ENCODE measurements at places on chromosomes 5 and 9.

DNA sequence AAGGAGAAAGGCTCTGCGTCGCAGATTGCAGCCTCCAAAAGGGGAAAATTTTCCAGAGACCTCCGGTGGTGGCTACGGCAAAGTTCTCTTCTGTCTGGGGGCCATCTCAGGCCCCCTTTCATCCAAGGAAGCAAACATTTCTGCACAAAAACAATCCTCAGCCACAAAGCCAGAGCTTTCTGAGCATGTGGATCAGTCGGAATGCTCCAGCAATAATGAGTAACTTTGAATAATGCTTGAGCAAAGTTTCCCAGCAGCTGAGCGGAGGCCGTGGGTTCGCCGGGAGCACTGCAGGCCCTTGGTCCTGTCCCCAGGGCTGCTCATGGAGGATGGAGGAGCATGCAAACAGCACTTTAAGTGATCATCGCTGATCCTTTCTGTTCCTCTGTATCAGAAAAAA, 60.2 kb upstream of the UNC5A start:
- no peak for DNase-seq

DNA sequence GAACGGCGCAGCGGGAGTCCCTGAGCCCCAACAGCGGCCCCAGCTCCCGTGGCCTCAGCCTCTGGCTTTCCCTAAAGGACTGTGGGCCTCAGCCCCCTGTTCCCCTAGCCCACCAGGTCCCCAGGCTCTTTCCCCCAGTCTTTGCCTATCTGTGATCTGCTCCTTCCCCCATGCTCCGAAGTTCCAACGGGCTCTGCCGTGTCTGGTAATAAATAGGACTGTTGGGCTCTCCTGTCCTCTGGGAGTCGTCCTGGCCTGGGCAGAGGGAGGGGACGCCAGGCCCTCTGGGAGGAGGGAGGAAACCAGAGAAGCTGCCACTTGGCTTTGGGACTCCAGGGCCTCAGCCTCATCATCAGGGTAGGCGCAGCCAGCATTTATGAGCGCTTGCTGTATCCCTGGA, 28.1 kb downstream of the ADGRD2 start:
- no peak for DNase-seq

DNA sequence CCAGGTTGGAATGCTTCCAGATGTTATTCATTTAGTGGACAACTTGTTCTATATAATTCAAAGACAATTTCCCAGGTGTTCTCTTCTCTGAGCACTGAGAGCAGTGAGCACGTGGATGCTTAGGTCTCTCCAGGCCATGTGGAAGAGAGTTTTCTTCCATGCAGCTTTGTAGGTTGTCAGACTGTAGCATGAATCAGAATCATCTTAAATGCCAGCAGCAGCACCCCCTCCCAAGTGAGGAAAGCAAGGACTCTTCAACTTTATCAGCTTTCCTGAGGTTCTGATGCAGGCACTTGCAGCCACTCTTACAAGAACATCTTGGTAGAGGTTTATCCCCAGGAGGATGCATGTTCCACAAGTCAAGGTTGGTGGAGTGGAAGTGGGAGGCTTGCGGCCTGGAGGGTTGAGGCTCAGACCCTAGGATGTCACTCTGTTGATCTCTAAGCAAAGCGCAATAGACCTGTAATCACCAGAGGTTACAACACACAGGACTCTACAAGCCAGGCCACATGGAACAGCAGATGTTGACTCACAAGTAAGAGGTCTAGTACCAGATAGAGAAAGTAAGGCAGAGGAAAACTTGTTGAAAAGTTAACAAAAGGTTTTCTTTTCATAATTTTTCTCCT, 47.7 kb downstream of the UGCG start:
- no peak for DNase-seq

GRCh38 chr5:137218896-137219295, 280.2 kb downstream of the SPOCK1 start:
- DNase-seq: no peak

- DNase-seq: no peak
These were observed 72.3 kb downstream of the LMNB1 start for GRCh38 chr5:126849101-126849678.

- DNase-seq: no peak
These were observed 316.5 kb downstream of the KCTD16 start for GRCh38 chr5:144487207-144487606.

DNA sequence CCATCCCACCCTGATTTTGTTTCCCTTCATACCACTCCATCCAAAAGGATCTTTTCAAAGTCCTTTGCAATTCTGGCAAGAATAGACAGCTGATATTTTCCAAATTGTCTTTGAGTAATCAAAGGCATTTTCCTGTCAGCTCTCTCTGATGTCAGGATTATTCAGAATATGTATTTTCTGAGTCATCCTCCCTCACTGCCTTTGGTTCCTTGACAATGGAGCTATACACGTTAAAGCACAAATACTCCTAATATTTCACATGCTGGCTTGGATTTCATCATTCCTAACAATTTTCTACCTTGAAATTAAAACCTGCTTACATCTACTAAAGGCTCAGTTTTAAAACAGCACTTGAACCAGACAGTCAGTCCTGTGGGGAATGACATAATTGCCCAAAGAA, 379.4 kb downstream of the GADD45G start:
- no peak for DNase-seq

GRCh38 chr9:34331196-34331595, 1.8 kb downstream of the NUDT2 start:
- DNase-seq: no peak

DNA sequence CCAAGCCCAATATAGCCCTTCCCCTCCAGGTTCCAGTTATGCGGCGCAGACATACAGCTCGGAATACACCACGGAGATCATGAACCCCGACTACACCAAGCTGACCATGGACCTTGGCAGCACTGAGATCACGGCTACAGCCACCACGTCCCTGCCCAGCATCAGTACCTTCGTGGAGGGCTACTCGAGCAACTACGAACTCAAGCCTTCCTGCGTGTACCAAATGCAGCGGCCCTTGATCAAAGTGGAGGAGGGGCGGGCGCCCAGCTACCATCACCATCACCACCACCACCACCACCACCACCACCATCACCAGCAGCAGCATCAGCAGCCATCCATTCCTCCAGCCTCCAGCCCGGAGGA, 6.3 kb downstream of the NR4A3 start:
- no peak for DNase-seq

GRCh38 chr5:112546946-112547592, 128.0 kb upstream of the EPB41L4A start:
- DNase-seq: no peak

DNA sequence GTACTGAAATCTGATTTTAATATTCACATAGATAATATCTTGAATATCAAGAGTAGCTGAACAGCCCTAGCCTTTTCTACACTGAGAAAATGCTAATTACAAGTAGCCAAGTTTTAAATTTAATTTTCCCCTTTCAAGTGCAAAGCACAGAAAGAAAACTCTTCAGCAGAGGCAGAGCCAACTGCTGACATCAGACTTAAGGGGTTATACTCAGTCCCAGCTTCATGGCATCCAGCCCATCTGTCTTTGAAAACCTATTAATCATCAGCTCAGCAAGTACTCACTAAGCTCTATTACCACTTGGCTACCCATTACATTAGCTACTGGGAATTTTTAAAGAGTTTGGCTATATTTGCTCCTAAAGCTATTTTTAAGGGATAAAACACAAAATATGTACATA, 220.5 kb downstream of the SLC12A2 start:
- DNase-seq: no peak

All from NCI-H2171 (cell line).